ENCODE measurements at places on chromosomes 1 and 21.
A peak's percentile ranks its signal among the peaks of the same experiment; 100 is the strongest.

DNA sequence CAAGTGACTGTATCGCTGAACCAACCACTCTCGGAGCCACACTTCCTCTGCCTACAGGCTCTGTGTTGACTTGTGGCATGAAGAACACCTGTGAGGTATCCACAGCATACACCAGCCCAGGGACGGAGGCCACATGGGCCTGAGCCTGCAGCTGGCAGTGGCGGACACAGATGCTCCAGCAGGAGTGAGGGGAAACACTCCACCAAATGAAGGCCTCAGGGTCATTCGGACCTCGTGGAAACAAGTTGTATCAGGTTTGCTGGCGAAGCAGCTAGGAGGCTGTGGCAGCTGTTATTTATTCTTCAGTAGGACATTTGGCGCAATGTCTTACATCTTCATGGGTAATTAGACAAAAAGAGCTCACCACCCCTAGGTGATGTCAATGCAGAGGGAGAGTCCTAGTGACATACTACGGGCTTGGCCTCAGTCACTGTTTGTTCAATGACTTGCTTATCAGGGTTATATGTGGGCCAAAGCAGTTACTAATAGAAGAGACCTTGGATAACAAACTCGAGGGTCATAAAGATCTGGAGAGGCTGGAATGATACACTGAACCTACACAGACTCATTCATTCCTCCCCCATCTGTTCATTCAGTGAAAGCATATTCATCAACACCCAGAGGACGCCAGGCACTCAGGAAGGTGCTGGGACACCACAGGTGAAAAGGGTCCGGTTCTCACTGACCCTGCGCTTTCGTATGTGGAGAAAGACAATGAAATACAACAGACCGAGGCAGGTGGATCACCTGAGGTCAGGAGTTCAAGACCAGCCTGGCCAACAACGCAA lies 11.6 kb upstream of the ETS2 start:
- no peak for DNase-seq

GRCh38 chr1:145936247-145936646 lies 9.0 kb upstream of the RBM8A start:
- DNase-seq: no peak

- no peak for DNase-seq
Measured at GRCh38 chr1:168470901-168471431, 72.8 kb downstream of the XCL2 start.

- no peak for DNase-seq
Measured at GRCh38 chr1:35748326-35748725, 21.5 kb downstream of the CLSPN start.

DNA sequence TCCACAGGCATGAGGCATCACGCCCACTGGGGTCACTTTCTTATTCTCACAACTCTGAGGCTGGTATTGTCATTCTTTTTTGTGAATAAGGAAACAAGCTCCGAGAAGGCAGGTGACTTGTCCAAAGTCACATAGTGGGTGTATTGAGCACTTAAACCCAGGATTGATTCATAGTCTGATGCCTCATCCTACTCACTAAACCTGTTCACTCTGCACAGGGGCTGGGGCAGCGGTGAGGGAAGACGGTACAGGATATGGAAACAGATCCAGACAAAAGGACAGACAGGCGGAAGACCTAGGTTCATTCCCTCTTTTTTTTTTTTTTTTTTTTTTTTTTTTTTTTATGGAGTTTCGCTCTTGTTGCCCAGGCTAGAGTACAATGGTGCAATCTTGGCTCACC lies 56.6 kb downstream of the NKAIN1 start:
- no peak for DNase-seq

GRCh38 chr1:104765085-104765484 lies 1015.4 kb downstream of the AMY1C start:
- peak; percentile 36 for DNase-seq

DNA sequence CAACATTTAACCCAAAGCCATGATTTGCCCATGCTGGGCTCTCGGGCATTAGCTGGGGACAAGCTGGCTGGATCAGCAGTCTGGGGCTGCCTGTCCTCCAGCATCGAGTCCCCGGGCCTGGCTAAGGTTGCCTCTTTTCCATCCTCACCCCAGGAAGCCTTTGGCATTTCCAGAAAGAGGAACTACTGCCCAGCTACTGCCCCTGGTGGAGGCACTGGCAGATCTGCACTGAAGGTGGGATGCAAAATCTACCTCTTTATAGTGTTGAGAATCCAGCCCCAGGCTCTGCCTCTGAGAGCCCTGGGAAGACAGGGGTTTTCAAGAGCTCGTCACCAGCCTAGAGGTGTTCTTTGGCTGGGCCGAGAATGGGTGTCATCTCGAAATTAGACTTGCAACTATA lies 635.9 kb downstream of the MATN1 start:
- DNase-seq: no peak

DNA sequence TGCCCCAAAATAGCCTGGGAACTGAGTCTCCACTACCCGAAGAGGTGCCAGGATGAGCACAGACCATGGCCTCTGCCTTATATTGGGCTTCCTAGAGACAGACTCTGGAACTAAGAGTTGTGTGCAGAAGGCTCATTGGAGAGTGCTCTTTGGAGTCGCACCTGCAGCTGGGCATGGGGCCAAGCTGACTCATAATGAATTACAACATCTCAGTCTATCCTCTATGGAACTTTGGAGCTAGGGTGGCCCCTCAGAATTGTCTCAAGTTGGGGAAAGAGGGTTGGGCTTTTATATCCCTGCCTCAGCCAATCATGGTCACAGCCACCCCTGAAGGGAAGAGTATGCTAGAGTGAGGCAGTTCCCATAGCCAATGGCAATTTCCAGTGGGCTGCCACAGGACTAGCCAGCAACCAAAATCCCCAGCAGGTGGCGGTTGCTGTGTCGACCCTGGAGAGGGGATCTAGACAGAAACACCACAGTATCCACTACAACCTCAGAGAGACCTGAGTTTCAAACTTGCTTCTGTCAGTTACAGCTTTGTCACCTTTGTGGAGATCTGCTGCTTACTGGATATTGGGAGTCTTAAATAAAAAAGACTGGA lies 93.8 kb downstream of the DMRTA2 start:
- DNase-seq: no peak

GRCh38 chr1:65165269-65165993 lies 17.4 kb downstream of the AK4 start:
- DNase-seq: no peak

GRCh38 chr1:30226648-30227047 lies 496.7 kb downstream of the MATN1 start:
- DNase-seq: no peak

- DNase-seq: no peak
Measured at GRCh38 chr1:116711263-116711840, 42.9 kb upstream of the CD2 start.

DNA sequence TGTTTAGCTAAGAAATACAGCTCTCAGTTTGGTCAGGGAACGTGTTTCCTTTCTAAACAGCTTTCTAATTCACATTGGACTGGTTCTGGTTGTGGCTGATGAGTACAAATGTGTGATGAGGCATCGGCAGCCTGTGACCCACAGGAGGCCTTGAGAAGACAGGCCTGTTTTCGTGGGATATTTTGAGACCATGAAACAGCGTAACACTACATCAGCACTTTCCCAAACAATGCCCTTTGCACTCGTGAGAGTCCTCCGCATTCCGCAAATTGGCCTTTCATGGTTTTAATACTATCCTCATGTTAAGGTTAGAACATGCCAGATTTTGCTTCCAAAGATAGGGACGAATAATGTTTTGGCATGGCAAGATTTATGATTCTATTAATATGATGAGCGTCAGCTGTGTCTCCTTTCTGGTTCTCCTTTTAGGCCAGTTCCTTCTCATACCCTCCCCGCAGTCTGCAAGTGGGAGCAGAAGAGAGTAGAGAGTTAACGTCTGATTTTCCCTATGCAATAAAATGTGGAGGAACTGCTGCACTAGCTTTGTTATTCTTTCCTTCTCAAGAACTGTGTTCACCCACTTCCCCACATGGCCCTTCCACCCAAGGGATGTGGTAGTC lies 84.3 kb upstream of the L1TD1 start:
- DNase-seq: no peak

- no peak for DNase-seq
Measured at GRCh38 chr1:886760-887159, 37.0 kb upstream of the SAMD11 start.

Data from right lung (tissue), 10 donors.